T-helper 1 cell (primary cell): ENCODE measurements at places on chromosomes 16 and 17.

DNA sequence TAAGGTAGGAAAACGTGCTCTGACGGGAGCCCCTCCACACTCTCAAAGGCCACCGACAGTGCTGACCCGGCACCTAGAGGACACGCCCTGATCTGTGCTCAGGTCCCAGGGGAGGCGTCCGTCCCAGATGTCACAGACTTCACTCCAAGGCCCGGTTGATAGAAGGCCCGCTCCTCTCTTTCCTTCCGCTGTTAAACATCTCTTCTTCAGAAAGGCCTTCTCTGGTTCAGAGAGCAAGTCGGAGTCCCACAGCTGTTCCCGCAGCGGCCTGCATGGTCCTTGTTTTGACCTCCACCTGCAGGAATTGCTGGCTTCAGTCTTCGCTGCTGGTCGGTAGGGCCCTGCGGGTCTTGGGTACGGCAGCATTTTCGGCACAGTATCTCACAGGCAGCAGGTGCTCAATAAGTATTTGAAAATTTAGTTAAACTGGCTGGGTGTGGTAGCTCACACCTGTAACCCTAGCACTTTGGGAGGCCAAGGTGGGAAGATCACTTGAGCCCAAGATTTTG, 88.5 kb downstream of the MRC2 start:
- no peak for DNase-seq

- DNase-seq: no peak
Observed at GRCh38 chr17:43758497-43759174, at the start of gene SOST. Gene SOST, minus strand, starts transcription at chr17:43758791. Its CDS starts 50 bp downstream, at chr17:43758741.

GRCh38 chr16:12096828-12097522, 120.4 kb downstream of the SNX29 start:
- DNase-seq: no peak

- no peak for DNase-seq
Observed at GRCh38 chr16:35188288-35189155, 1729.1 kb downstream of the TP53TG3F start.

GRCh38 chr17:43857957-43858600, 11.1 kb downstream of the CD300LG start:
- DNase-seq: no peak

DNA sequence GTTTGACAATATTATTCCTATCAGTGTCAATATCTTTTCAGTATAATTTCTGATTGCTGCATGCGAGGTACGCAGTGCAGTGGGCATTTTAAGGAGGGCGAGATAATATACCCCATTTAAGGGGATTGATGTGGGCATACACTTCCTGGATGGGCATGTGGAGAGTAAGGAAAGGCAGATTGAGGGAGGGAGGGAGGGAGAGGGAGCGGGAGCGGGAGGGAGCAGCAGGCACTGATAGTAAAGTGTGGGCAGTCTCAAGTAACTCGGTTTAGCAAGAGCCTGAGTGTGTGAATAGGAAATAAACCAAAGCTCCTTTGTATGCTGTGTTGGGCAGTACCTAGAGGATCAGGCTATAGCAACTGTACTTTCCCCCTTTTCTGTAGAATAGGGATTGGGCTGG, 5.1 kb downstream of the BPTF start:
- no peak for DNase-seq

DNA sequence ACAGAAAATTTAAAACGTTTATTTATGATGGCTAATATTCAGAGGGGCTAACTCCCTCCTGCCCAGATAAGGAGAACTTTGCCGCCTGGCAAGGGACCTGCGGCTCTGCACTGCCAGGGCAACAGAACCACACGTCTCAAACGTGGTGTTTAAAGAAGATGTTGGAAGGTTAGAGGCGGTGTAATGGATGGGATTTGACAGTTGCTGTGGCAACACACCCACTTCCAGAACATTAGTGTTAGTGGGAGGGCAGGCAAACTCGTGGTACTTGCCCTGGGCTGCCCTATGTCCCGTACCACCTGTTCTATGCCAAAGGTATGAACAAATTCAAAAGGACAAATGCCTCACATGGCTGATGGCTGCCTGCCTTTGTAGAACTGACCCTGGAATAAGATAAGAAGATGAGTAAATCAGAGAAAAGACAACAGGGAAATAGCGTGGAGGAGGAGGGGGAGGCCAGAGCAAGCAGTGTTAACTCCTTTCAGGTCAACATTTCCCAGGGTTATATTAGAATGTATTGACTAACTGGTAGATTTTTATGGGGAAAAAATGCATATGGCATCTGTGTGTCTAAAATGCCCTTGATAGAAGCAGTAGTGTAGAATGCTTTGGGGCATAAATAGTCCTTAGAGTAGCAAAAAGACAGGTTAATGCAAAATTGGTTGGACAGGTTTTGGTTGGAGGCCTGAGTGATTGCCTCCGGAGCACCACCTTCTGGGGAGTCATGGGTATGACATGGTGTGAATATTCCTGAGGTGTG, 30.8 kb downstream of the HLF start:
- DNase-seq: no peak

GRCh38 chr16:27676839-27677238, 126.9 kb downstream of the KATNIP start:
- no peak for DNase-seq

DNA sequence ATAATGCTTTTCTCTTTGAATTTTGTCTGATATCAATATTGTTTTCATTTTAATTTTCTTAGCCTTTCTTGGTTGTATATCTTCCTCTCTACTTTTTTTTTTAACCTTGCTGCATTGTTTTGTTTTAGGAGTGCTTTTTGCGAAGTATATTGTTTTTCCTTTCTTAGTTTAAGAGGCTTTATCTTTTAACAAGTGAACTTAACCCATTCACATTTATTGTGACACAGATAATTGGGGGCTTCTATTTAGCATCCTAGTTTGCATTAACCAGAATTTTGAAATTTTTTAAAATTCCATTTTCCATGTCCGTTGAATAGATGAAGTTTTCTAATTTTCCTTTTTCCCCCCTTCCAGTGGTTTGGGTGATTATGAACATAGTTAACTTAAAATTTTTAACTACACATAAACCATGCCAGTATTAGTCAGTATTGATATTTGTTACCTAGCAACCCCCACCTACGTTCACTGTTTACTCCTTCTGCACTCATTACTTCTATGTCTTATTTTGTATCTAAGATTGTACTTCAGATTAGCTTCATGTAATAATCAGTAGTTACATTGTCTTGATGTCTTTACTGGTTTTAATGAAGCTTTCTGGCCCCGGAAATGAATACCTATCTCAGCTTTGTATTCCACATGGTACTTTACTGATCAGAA, 44.4 kb downstream of the TNRC6A start:
- no peak for DNase-seq

DNA sequence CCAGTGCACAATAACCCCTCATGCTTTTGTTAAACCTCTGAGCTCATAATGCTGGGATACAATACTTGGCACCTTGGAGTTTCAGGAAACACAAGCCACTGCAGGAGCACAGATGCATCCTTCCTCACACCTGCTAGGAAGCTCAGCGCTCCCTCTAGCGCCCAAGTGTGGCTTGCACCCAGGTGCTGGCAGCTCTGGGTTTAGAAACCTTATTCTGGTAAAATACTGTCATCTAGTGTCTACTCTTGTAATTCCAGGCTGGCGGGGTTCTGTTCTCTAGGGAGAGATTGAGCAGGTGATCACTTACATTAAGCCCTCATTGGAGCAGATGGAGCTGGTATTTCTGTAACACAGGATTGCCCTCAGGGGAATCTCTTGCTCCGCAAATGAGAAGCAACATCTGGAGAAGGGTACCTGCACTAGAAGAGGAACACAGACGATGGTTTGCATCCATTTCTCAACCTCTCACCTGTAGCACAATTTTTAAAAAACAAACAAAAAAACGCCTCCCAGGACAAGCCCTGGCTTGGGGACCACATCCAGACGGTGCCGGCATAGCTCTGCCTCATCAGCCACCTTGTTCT, 1.5 kb downstream of the CCL1 start:
- DNase-seq: no peak

- DNase-seq: no peak
Observed at GRCh38 chr17:40936437-40936971, 942 bp downstream of the KRT23 start.

DNA sequence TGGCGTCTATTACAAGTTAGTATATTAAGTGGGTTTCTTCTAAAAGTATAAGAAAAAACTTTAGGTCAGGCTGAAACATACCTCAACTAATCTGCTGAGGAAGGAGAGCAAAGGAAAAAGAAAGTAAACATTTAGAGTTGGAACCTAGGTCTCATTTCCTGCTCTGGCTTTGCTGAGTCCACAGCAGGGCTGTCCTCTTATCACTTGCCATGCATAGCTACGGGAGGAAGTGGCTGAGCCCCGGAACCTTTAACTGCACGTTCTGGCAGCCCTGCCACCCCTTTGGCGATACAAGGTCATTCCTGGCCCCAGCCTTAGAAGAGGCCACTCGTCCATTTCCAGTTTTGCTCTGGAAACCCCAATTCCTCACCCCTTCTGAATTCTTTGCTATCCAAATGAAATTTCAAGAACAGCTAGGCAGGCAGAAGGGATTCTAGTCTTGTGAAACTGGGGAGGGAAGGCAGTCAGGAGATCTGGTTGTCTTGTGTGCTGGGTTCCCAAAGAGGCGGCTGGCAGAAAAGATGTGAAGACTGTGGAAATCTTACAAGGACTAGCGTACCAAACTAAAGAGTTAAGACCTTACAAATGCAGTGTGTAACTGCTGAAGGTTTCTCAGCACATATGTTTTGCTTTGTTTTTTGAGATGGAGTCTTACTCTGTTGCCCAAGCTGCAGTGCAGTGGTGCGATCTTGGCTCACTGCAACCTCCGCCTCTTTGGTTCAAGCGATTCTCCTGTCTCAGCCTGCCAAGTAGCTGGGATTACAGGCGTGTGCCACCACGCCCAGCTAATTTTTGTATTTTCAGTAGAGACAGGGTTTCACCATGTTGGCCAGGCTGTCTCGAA, 19.1 kb downstream of the WIPI1 start:
- DNase-seq: peak; percentile 83

DNA sequence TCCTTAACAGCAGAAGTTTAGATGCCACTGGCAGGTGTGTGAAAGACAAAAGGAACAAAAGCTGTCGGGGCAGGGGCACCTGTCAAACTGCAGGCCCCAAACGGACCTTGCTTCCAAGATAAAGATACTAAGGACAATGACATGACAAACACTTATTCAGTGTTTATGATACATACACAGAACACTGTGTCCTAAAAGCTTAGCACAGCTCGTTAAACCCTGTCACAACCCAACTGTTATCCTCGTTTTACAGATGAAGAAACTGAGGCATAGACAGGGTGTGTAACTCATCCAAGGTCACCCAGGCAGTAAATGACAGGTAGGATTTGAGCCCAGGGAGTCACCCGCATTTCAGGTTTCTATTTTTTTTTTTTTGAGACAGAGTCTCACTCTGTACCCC, 9.6 kb downstream of the SDK2 start:
- no peak for DNase-seq

DNA sequence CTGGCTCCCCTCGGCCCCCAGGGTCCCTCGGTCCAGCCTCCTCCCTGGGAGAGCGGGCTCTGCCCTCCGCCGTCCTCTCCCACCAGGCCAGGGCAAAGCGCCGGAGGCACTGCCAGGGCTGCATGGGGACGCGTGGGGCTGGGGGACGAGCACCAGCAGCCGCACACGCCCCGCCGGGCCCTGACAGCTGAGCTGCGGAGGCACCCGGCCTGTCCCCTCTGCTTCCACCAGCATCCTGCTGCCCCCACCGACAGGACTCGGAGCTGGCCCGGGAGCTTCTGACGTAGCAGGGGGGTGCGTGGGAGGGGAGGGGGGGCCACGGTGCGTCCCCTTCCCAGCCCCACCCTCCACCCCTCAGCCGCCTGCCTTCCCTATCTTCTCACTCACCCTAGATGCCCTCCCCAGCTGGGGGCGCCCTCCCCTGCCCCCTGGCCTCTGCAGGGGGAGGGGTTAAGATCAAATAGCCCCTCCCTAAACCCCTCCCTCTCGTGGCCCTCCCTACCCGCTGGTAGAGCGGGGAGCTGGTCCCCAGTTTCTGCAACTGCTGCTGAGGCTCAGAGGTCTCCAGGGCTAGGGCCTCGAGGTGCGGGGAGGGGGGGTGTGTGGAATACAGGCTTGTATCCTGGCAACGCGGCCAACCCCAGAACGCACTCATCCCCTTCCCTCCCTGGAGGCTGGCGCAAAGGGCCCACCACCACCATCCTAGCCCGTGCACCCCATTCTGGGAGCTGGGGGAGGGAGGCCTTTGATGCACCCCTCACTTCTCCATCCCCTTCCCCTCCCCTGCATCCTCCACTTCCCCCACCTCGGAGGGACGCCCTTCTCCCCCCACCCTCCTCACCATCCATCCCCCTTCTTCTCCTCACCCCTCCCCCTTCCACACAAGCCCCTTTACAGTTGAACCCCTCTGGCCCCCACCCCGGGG, 1.0 kb downstream of the SRCIN1 start:
- no peak for DNase-seq

GRCh38 chr16:64841482-64841881, 280.4 kb downstream of the CDH11 start:
- DNase-seq: no peak

DNA sequence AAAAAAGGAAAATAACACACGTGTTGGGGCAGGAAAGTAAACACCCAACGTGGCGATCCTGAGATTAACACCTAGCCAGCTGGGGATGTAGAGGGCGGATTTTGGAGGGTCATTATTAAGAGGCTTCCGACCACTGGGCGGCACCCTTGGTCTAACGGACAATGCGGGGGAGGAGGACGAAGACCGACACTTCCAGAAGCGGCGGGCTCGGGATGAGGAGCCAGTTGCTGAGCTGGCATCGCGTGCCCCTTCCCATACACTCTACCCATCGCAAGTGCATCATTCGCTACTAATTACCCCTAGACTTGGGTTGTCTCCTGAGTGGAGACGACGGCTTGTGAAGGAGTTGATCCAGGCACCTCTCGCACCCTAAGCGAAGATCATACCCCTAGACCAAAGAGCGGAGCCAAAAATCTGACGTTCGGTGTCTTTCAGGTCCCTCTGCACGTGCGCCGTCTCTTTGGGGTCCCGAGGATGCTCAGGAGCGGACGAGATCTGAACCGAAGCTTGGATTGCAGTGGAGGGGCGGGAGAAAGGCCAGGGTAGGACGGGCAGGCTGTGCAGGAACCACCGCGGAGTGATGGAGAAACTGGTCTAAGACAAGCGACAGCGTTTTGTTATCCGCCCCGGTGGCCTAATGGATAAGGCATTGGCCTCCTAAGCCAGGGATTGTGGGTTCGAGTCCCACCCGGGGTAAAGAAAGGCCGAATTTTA, 17.6 kb downstream of the ZNF213 start:
- peak; percentile 64 for DNase-seq

DNA sequence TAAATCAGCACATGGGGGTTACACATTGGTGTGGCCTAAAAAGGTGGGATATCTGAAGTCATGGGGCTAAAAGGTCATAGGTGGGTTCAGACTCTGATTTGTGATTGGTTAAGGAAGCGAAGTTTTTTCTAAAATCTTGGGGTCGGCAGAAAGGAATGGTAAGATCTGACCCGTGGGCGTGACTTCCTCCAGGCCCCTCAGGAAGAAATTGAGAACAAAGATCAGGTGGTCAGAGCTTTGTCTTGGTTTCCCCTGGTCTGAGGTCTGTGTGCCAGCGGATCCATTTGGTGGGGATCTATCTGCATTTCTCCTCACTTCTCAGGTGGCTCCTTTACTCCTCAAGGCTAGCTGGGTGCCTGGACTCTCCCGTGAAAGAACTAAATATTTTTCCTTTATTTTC, 302.8 kb downstream of the ABCC12 start:
- no peak for DNase-seq

GRCh38 chr17:58318065-58318481, 10.5 kb downstream of the TSPOAP1 start:
- DNase-seq: no peak

- no peak for DNase-seq
Observed at GRCh38 chr17:34420900-34421299, 57.9 kb upstream of the CCL1 start.
